ENCODE measurements at places on chromosomes 12 and 14.

DNA sequence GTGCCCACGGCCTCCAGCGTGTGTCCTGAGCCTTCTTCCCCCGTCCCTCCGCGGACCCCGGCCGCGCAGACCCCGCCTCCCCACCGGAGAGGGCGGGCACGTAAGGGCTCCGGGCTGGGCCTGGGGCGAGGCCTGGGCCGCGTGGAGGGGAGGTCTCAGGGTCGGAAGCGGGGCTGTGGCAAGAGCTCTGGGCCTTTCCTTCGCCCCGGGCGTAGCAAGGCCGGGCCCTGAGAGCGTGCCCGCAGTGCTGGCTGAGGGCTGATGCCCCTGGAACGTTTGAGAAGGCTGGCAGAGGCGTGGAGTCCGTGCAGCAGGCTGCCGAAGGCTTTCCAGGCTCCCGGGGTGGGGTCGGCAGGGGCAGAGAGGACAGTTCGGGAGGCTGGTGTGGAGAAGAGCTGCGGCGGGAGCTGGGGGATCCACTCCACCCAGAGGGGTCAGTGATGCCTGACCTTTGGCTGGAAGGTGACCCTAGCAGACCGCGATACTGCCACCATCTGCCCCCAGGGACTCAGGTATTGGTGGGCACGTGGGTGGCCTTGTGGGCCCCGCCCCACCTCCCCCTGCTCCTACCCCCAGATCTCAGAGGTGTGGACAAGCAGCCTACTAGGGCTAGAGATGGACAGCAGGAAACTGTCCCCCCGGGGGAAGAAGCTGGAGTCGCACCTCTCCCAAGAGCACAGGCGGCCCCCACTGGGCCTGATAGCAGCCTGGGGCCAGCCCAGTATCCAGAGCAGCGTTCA is 558 bp downstream of the TEX22 start:
- H3K4me1 ChIP-seq, result peaks cover 29% of the 10 kb centered on the region
- H3K27ac ChIP-seq, result peak overlapping the region; percentile 71
- H3K27me3 ChIP-seq, result no peaks in the 10 kb centered on the region
- H3K36me3 ChIP-seq, result peaks cover 52% of the 10 kb centered on the region
- H3K4me3 ChIP-seq, result peak overlapping the region; percentile 53

GRCh38 chr12:3727354-3727753 is 25.6 kb downstream of the CRACR2A start:
- no peak overlapping the region for H3K27ac ChIP-seq
- peaks cover 17% of the 10 kb centered on the region for H3K4me1 ChIP-seq
- DNase-seq, result no peak
- no peak overlapping the region for H3K4me3 ChIP-seq
- no peaks in the 10 kb centered on the region for H3K27me3 ChIP-seq
- no peaks in the 10 kb centered on the region for H3K36me3 ChIP-seq

GRCh38 chr12:57726151-57726883 is 12.2 kb downstream of the AGAP2 start:
- DNase-seq, result peak; percentile 80
- peaks cover 29% of the 10 kb centered on the region for H3K27me3 ChIP-seq
- no peak overlapping the region for H3K27ac ChIP-seq

- H3K27ac ChIP-seq, result no peak overlapping the region
- H3K4me3 ChIP-seq, result no peak overlapping the region
- no peak for DNase-seq
- H3K4me1 ChIP-seq, result no peaks in the 10 kb centered on the region
These were observed 185.1 kb upstream of the CDKN3 start for GRCh38 chr14:54211551-54212308.

GRCh38 chr12:53499266-53500141 is at the start of gene MAP3K12:
Gene MAP3K12, minus strand, starts transcription at chr12:53499458. Its CDS starts 12,067 bp downstream, at chr12:53487391.
- peaks cover 19% of the 10 kb centered on the region for H3K36me3 ChIP-seq
- DNase-seq, result peak; percentile 30
- H3K4me1 ChIP-seq, result peaks cover 47% of the 10 kb centered on the region
- H3K27me3 ChIP-seq, result no peaks in the 10 kb centered on the region
- peak within 1 kb of the TSS; percentile 99 for H3K27ac ChIP-seq
- peak within 1 kb of the TSS; percentile 83 for H3K4me3 ChIP-seq

DNA sequence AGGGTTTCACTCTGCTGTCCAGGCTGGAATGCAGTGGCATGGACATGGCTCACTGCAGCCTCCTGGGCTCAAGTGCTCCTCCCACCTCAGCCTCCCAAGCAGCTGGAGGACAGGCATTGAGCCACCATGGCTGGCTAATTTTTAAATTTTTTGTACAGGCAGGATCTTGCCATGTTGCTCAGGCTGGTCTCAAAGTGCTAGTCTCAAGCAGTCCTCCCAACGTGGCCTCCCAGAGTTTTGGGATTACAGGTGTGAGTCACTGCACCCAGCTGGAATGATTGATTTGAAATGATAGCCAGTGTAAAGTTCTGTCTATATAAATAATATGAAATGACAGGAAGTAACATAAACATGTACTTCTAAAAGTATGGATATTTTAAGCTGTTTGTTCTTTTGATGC is 172.7 kb downstream of the FUT8 start:
- DNase-seq, result no peak
- H3K27me3 ChIP-seq, result no peaks in the 10 kb centered on the region
- no peak overlapping the region for H3K27ac ChIP-seq
- no peaks in the 10 kb centered on the region for H3K36me3 ChIP-seq
- no peaks in the 10 kb centered on the region for H3K4me1 ChIP-seq
